Posterior cingulate gyrus (tissue), 11 donors: ENCODE measurements at places on chromosomes 5 and 9.

GRCh38 chr9:34689116-34689470, 2.0 kb downstream of the CCL19 start:
- no peak for DNase-seq

GRCh38 chr9:97900738-97901565, 21.3 kb downstream of the TRMO start:
- DNase-seq, result no peak

GRCh38 chr5:58501778-58502417, 10.7 kb downstream of the GAPT start:
- no peak for DNase-seq

DNA sequence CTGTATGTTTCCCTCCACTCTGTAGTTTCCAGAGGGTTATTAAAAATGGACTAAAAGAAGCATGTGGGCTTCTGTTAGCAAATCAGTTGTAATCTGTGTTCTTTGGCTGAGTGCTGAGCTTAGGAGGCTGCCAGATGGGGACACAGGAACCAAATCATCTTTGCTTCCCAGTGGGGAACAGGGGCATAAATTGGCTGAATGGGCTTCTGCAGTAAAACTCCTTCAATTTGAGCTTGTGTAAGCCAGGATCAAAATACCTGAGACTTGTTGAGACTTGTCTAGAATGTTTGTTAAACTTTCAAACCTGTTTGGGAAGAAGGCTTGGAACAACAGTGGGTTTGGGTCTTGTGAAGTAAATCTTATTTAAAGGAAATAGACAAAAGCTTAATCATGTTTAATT, 32.2 kb upstream of the TNFAIP8 start:
- DNase-seq, result no peak

- no peak for DNase-seq
Observed at GRCh38 chr5:160694896-160695295, 157.1 kb downstream of the ATP10B start.

DNA sequence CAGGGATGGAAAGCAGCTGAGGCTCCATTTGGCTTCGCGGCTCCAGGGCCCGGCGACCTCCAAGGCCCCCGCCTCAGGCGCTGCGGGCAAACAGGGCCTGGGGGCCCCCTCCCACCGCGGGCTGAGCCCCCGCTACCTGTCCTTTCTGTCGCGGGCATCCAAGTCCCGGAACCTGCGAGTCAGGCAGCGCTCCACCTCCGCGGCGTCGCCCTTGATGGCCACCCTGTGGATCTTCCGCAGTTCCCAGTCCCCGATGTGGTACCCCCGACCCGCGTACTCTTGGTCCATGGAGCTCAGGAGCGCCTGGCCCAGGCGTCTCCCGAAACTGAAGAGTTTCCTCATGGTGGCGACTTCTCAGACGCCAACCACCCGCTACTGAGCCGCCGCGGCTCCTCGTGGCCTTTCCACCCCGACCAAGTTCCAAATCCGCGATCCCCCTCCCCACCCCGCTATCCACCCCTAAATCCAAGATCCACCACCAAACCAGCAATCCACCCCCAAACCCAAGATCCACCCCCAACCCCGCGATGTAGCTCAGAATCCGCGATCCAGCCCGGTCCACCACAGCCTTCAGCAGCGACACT, 86.5 kb upstream of the CCDC180 start:
- DNase-seq, result peak; percentile 65

GRCh38 chr5:149878371-149878770, 66.2 kb downstream of the PDE6A start:
- DNase-seq, result no peak

DNA sequence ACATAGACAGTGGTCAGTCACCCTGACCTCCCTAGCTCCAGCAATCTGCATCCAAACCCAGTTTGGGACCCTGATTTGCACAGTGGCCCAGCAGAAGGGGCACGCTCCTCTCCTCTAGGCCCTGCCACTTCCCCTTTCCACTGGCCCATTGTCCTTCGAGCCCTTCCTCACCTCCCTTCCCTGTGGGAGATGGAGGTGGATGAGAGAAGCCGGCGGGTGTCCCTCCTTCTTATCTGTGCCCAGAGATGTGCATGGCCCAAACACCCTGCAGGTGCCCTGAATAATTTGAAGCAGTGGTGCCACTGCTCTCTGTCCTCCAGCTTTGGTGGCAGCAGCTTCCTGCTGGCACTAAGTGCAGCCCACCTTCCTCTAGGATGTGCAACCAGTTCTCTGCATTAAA, 140.0 kb downstream of the BARX1 start:
- DNase-seq, result no peak

DNA sequence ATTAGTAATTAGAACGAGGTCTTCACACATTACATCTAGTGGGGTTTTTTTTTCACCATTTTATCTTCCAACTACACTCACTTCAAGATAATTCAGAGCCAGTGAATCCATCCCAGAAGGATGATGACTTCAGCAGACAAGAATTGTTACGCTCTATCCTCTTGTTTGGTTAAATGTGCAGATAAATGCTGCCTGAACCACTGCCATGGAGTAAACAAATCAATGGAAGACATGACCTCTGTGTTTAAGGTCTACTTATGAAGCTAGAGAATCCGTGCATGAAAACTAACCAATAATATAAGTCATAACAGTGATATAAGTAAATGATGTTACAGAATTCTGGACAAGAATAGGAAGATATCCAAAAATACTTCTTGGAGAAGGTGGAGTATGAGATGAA, 602.6 kb downstream of the TLR4 start:
- DNase-seq, result no peak
